CD4-positive, CD25-positive, alpha-beta regulatory T cell (primary cell): ENCODE measurements at places on chromosomes 6 and 20. TPM values are rescaled to one million over a fixed set of nuclear protein-coding genes. Genes with fewer than 3 reads are reported as not detected.

The ADTRP gene
- 27.3 TPM for polyA plus RNA-seq

The GLP1R gene
- polyA plus RNA-seq: not detected

The SMLR1 gene
- not detected for polyA plus RNA-seq

The CST7 gene
- polyA plus RNA-seq: 190 TPM

The CENPQ gene
- polyA plus RNA-seq: 4.9 TPM

The LHFPL5 gene
- polyA plus RNA-seq: not detected

The C2 gene
- polyA plus RNA-seq: not detected

The CAGE1 gene
- polyA plus RNA-seq: 0.08 TPM

The DBNDD2 gene
- polyA plus RNA-seq: 19.5 TPM

The BTNL2 gene
- not detected for polyA plus RNA-seq

The HLA-DOA gene
- 9.4 TPM for polyA plus RNA-seq

The TMC2 gene
- not detected for polyA plus RNA-seq

The LST1 gene
- polyA plus RNA-seq: 10.9 TPM

The PERP gene
- polyA plus RNA-seq: 5.6 TPM

The CDSN gene
- not detected for polyA plus RNA-seq

The PTK6 gene
- polyA plus RNA-seq: 0.19 TPM

The ID1 gene
- polyA plus RNA-seq: 1.1 TPM

The ACSS1 gene
- 40.1 TPM for polyA plus RNA-seq

The ADGRF5 gene
- polyA plus RNA-seq: not detected
